Lower lobe of right lung (tissue), 2 donors: ENCODE measurements at places on chromosomes 7 and 10. TPM values are rescaled to one million over a fixed set of nuclear protein-coding genes. Genes with fewer than 3 reads are reported as not detected.

- H3K4me1 ChIP-seq: peaks cover 12% of the 10 kb centered on the region
- no peak overlapping the region for H3K27ac ChIP-seq
- H3K36me3 ChIP-seq: no peaks in the 10 kb centered on the region
- H3K27me3 ChIP-seq: no peaks in the 10 kb centered on the region
These were observed 65.3 kb downstream of the HOXA1 start for GRCh38 chr7:27030393-27031050.

DNA sequence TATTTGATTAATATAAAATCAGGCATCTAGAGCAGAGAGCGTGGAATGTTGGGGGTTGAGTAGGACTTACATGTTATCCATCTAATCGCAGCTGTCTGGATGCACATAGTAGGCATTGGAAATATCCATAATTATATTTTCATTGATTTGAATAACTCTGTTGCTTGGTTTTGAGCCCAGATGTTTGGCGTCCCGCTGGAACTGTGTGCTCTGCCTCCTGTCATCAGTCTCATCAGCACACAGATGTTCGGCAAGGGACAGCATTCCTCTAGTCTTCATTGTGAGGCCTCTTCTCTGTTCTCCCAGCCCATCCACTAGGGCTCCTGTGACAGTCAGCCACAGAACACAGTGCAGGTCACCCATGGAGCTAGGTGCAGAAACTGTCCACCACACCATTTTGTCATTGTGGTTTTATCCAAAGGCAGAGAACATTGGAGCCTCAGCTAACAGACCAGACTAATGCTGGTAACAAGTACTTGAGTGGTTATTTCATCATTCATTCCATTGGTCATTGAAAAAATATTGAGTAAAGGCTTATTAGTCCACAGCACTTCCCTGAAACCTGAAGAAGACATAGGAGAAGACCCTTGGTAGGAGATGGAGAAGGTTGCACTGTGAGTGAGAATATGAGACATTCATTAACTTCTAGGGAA, 927.4 kb downstream of the LRMDA start:
- H3K36me3 ChIP-seq: no peaks in the 10 kb centered on the region
- no peak for DNase-seq
- H3K4me1 ChIP-seq: no peaks in the 10 kb centered on the region
- H3K27me3 ChIP-seq: no peaks in the 10 kb centered on the region
- H3K4me3 ChIP-seq: no peak overlapping the region
- no peak overlapping the region for H3K27ac ChIP-seq

DNA sequence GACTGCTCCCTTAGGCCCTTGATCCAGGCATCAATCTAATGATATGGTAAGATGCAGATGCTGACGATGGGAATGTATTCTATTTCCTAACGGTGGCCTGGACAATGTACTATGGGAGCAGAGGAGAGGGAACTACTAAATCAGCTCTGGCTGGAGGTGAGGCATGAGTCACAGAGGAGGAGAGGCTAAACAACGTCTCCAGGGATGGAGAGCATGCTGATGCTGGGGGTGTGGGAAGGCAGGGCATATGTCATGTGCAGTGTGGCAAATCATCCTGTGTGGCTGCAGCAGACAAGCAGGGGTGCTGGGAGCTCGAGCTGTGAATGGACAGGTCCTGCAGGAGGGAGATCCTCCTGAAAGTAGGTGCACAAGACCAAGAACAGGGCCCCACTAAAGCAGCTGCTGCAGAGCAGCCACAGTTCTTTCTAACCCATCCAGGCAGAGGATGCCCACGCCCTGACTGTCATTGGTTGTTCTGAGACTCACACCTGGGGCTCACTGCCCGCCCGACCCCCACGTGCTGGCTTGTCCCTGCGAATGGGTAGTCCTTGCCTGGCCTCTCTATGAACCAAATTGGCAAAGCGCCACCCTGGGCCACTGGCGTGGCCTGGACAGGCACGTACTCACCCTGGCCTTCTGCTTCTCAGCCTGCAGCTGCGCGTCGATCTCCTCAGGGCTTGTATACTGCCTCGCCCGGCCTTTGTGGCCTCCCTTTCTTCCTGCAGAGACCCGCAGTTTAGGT, 4.0 kb downstream of the PDAP1 start:
- no peak for DNase-seq
- H3K36me3 ChIP-seq: peaks cover 57% of the 10 kb centered on the region
- no peaks in the 10 kb centered on the region for H3K27me3 ChIP-seq

GRCh38 chr10:43084812-43085211, 7.9 kb downstream of the RET start:
- H3K27ac ChIP-seq: no peak overlapping the region
- no peaks in the 10 kb centered on the region for H3K36me3 ChIP-seq
- H3K27me3 ChIP-seq: peaks cover 19% of the 10 kb centered on the region
- no peak overlapping the region for H3K4me3 ChIP-seq
- no peaks in the 10 kb centered on the region for H3K4me1 ChIP-seq
- DNase-seq: no peak

DNA sequence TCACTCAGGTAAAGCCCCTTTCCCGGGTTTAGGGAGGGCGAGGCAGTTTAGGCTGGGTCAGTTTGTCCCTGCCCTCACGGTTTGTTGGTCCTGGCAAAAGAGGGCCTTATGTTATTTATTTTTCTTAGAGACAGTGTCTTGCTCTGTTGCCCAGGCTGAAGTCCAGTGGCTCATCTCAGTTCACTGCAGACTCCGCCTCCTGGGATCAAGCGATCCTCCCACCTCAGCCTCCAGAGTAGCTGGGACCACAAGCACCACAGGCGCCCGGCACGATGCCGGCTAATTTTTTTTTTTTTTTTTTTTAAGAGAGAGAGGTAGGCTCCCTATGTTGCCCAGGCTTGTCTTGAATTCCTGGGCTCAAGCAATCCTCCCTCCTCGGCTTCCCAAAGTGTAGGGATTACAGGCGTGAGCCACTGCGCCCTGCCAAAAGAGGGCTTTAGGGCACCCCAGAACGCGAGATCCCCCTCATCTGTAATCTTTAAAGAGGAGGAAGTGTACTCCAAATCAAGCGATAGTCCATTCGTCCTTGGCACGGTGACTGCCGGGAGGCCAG, 626 bp upstream of the BMS1 start:
- DNase-seq: no peak
- H3K4me1 ChIP-seq: peaks cover 11% of the 10 kb centered on the region
- peak overlapping the region; percentile 96 for H3K27ac ChIP-seq
- H3K4me3 ChIP-seq: peak overlapping the region; percentile 83
- no peaks in the 10 kb centered on the region for H3K27me3 ChIP-seq
- peaks cover 28% of the 10 kb centered on the region for H3K36me3 ChIP-seq

DNA sequence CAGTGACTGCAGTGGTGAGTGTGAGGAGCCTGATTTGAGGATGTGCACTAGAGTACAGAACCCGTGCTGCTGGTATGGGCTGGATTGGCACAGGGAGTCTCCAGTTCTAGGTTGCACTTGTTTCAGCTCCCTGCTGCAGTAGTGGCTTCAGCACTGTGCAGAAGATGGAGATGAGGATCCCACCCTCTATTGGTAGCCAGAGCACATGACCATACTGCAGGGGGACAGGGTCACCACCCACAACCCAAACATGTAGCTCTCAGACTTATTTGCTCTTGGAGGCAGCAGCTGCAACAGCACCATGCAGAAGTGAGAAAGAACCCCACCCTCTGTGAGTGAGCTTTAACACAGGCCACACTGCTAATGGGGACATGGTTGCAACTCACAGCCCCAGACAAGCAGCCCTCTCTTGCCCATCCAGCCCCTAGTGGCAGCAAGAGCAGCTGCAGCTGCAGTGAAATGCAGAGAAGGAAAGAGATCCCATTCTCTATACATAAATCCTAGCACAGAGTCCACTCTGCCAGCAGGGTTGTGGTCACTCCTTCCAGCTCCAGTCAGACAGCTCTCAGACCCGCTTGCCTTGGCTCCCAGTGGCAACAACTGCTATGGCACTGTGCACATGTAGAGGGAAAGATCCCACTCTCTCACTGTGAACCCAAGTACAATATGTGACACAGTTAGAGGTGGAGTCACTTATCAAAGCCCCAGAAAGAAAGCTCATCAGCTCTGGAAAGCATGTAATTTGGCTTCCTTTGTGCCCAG, 51.4 kb upstream of the SCIN start:
- no peaks in the 10 kb centered on the region for H3K36me3 ChIP-seq
- H3K4me3 ChIP-seq: no peak overlapping the region
- H3K27me3 ChIP-seq: no peaks in the 10 kb centered on the region
- no peak overlapping the region for H3K27ac ChIP-seq

DNA sequence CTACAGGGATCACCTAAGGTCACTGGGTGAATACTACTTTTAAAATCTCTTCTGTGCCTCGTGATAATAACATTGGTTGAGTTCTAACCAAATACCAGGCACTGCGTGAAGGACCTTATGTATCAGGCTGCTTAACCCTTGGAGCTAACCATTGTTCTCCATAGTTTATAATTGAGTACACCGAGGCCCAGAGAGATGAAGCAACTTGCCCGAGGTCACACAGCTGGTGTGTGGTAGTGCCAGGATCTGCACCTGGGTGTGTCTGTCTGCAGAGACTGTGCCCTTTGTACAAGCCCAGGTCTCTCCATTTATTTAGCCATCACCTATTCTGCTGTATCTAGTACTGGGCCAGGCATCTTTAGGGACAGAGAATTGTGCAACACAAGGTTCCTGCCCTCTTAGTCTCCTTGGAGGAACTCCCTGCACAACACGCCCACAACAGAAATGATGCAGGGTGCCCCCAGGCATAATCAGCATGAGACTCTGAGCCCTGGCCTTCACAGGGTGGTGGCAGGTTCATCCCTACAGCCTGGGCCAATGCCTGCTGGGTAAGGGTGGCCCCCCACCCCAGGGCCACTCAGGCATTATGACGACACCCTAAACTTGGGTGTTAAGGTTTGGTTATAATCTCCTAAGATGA, 31.5 kb downstream of the UNC5B start:
- no peak for DNase-seq
- no peaks in the 10 kb centered on the region for H3K36me3 ChIP-seq
- peak overlapping the region; percentile 53 for H3K27ac ChIP-seq

DNA sequence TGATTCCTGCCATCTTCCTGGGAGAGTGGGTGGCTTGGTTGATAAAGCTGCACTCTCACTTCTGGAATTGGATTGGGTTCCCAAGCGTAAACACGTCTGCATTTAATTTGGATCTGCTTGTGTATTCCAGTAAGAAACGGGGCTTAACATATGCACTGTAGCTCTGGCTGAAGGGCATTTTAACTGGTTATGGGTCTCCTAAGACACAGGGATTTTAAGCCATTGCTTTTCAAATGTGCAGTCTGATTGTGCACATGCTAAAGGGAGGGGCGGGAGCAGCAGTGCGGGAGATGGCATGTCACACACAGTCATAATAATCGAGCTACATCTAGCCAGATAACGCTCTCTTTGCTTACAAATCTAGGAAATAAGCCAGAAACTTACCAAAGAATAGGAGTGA, 247.3 kb upstream of the LYZL1 start:
- H3K4me3 ChIP-seq: no peak overlapping the region
- no peak overlapping the region for H3K27ac ChIP-seq
- no peaks in the 10 kb centered on the region for H3K4me1 ChIP-seq
- H3K27me3 ChIP-seq: no peaks in the 10 kb centered on the region
- no peak for DNase-seq
- no peaks in the 10 kb centered on the region for H3K36me3 ChIP-seq

DNA sequence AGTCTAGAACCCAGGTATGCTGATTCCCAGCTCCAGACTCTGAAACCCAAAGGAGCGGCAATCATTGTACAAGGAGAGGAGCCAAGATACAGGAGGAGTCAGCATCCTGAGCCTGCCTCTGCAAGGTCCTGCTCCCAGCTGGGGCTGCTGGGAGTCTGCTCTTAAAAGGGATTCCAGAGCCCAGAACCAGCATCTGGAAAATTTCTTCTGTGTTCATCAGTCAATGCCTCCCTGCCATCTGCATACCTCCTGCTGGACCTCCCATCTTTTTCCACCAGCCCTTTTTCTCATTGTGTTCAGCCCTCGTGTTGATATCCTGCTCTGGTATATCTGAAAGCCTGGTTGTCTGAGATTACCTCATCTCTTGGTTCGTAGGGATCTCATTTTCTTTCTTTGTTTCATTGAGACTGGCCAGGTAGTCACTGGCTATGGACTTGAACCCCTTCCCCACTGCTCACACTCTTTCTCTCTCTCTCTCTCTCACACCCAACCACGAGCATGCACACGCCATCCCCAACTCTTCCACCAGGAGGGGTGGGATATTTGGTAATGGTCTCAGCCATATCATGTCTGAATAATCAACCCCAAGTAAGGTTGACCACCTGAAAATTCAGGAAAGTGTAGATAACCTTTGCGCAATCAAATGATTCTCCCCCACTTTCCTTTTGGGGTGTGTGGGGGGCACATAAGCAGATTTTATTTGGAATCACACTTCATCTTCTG, 608.8 kb downstream of the LRMDA start:
- peaks cover 10% of the 10 kb centered on the region for H3K4me1 ChIP-seq
- H3K27ac ChIP-seq: no peak overlapping the region
- no peaks in the 10 kb centered on the region for H3K36me3 ChIP-seq
- no peak for DNase-seq

The GATA3 gene
- 4.6 TPM for total RNA-seq

The SLC26A3 gene
- total RNA-seq: not detected

- no peak for DNase-seq
- no peaks in the 10 kb centered on the region for H3K4me1 ChIP-seq
- H3K27me3 ChIP-seq: no peaks in the 10 kb centered on the region
- no peak overlapping the region for H3K4me3 ChIP-seq
- no peaks in the 10 kb centered on the region for H3K36me3 ChIP-seq
These were observed 84.2 kb downstream of the FANK1 start for GRCh38 chr10:125980521-125981035.

DNA sequence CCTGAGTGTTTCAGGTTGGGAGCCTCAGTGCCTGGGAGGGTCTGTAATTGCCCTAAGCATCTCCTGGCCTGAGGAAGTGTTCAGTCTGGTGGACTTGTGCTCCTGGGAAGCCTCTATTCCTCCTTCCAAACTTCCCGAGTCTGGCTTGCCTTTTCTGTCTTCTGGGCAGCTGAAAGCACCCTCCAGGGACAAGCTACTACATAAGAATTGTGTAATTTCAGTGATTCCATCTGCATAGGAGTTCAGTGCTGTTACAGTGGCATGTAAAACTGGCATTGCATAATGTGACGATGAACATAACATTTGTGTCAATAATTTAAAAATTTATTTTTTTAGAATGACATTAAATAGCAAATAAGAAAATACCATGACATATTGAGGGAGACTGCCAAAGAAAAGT, 109.3 kb downstream of the AOAH start:
- H3K27ac ChIP-seq: no peak overlapping the region
- peaks cover 7% of the 10 kb centered on the region for H3K4me1 ChIP-seq
- H3K27me3 ChIP-seq: no peaks in the 10 kb centered on the region
- no peak for DNase-seq

DNA sequence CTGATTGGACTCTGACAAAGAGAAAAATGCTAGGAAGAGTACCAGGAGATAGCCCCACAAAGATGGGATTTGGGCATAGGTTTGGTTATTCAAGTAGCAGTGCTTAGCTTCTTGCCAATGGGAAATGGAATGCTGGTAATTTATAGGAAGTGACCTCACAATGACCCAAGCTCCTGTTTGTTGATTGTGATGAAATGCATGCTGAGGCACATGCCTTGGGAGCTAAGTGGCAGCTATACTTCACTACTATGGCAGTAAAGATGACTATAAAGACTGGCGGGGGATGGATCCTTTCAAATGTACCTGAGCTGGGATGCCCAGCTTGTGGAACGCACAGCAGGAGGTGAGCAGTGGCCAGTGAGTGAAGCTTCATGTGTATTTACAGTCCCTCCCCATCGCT, 153.8 kb downstream of the ZNF22 start:
- no peak overlapping the region for H3K4me3 ChIP-seq
- no peaks in the 10 kb centered on the region for H3K27me3 ChIP-seq
- no peak overlapping the region for H3K27ac ChIP-seq
- H3K4me1 ChIP-seq: no peaks in the 10 kb centered on the region
- DNase-seq: no peak
